Fibroblast of skin of scalp (primary cell): ENCODE measurements at places on chromosomes 5 and 9.

DNA sequence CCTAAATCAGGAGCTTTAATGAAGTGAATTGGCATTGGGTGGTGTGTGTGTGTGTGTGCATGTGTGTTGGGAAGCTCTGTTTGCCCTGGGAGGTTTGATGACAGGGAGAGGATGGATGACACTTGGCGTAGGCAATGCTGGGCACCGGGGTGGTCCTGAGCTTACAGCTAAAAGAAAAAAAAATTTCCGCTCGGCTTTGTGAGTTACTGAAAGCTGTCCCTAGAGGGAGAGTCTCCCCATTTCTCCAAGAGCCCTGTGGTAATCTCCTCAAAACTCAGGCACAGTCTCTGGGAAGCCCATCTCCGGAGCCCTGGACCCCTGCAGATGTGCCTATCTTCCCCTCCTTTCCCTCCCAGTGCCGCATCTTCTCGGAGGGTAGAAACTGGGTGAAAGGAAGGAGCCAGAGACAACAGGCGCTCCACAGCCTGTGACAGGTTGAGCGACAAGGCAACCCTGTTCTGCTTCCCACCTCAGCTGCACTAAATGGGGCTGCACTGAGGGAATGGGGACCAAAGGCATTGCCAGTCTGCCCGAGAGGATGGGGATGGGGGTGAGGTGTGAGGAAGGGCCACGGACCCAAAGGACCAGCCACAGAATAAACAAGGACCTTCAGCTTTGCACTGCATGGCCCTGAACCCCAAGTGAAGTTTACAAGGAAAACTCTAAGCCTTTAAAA is 35.8 kb upstream of the TIFAB start:
- no peak for DNase-seq

DNA sequence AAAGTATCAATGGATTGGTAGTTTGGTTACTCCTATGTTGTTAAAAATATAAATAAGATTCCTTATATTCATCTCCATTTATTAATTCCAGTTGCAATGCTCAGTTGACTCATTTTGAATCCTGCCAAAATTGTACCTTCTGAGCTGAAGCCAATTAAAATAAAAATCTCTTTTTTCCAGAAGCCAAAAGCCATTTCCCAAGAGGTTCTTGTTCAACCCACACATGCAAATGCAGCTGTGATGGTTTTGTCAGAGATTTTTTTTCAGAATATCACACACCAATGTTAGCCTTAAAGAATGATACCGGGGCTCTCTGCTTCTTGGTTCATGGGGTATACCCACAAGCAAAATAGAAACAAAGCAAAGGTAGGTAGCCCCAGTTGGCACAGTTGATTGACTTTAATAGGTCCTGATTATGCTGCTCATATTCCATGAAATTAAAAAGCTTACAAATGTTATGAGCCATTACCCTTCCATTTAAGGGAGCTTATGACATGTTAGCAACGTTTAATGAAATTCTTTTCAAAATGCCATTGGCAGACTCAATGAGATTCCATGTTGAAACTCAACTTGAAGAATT is 208.0 kb downstream of the SGCD start:
- DNase-seq: peak; percentile 80

- no peak for DNase-seq
These were observed 55.9 kb downstream of the TMEM215 start for GRCh38 chr9:32839013-32839885.

DNA sequence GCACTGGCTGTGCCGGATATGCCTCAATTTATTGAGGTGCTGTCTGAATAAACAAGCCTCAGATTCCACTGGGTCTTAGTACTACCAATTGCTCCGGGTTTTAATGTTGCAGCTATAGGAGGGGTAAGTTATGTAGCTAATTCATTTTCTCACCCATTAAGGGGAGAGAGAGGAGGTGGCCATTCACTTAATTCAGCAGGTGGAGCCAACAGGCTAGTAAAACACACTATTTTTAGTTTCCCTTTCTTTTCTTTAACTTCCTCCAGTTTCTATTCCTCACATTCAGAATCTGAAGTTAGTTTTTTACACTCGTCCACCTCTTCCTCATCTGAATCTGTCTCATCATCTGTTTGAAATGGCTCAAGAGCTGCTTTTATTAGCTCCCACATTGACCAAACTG is 105.6 kb upstream of the CDH10 start:
- DNase-seq: no peak

- DNase-seq: no peak
These were observed 534.8 kb downstream of the PSAT1 start for GRCh38 chr9:78831726-78832125.

DNA sequence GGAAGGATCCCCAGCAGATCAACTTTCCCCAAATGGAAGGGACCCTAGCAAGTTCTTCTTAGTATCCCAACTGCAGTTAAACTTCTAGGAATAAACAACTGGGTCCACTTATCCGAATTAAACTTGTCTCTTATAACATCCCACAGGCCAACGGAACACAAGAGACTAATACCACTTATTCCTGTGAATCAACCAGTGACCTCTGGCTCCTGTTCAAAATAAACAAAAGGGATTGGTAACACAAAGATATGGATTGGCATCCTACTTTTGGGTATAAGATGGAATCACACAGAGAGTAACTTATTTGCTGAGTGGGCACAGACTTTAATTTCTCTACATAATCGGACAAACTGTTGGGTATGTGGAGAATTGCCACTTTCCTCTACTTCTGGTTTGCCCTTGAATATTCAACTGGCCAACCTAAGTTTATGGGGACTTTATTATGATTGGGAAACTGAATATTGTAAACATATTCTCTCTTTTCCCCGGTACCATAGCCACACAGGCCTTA is 12.4 kb upstream of the PAIP1 start:
- DNase-seq: no peak

- DNase-seq: peak; percentile 75
These were observed 20.2 kb downstream of the ARSB start for GRCh38 chr5:78964889-78965288.

GRCh38 chr9:129489838-129490582 is 130.9 kb downstream of the C9orf50 start:
- DNase-seq: no peak

GRCh38 chr9:87613265-87614111 is 112.4 kb upstream of the CTSL start:
- no peak for DNase-seq

DNA sequence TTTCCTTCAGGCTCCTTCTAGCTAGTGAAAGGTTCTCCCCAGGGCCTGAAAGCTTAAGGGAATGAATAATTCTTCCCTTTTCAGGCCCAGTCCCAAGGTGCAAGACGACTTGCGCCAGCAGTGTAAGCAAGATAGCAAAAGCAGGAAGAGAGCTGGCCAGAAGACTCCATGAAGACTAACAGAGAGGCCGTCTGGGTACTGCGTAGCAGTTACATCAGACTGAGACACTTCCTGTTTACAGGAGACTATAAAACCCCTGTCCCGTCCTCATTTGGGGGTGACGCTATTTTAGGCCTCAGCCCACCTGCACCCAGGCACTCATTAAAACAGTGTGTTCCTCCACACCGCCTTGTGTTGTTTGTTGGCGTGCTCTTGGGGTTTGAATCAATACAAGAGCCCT is 90.7 kb upstream of the MOCS2 start:
- DNase-seq: no peak

DNA sequence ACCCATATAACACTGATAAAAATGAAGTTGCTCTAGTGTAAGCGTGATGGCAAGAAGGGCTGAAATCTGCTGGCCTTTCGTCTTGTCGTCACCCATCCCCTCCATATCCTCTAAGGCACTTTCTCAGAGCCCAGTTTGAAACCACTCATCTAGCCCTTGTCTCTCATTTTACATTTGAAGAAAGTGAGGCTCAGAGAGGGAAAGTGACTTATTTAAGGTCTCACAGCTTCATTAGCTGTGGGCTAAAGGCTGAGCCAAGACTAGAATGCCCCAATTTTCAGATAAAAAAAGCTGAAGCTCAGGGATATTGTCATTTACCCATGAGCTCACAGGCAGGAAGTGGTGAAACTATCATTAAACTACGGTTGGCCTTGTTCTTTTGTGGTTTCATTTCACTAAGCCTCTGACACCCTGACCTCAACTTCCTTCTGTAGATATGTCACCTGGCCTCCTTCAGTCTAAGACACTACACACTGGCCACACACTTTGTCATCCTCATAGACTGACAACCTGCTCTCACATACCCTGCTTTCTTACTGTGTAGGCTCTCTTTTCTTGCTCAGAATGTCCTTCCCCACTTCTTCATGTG is 176.7 kb upstream of the DMAC1 start:
- DNase-seq: no peak

GRCh38 chr9:138112090-138112748 is 234.6 kb downstream of the CACNA1B start:
- DNase-seq: no peak

DNA sequence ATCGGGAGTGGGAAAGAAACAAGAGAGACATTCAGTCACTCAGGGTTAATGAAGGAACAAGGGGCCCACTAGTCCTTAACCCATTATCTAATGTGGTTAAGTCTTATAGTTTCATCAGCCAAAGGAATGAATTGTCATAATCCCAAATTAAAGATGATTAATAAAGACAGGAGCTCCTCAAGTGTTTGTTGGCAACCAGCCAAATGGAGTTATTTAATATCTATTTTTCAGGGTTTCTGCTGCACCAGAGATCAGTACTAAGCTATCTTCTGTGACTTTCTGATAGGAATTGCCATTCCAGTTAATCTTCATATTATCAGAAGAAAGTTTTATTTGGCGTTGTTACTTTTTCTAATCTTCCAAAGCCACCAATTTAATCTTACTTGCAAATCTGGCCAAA is 34.0 kb upstream of the FCHO2 start:
- peak; percentile 9 for DNase-seq

DNA sequence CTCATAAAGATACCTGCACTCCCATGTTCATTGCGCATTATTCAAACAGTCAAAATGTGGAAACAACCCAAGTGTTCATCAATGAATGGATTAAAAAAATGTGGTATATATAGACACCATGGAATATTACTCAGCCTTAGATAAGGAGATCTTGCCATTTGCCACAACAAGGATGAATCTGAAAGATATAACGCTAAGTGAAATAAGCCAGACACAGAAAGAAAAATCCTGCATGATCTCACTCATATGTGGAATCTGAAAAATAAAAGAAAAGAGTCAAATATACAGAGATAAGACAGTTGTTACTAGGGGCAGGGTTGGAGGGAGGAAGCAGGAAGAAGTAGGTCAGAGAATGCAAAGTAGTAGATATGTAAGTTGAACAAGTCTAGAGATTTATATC is 17.6 kb upstream of the SLIT3 start:
- no peak for DNase-seq

- DNase-seq: no peak
These were observed 101.7 kb downstream of the RANBP17 start for GRCh38 chr5:170963521-170963920.

DNA sequence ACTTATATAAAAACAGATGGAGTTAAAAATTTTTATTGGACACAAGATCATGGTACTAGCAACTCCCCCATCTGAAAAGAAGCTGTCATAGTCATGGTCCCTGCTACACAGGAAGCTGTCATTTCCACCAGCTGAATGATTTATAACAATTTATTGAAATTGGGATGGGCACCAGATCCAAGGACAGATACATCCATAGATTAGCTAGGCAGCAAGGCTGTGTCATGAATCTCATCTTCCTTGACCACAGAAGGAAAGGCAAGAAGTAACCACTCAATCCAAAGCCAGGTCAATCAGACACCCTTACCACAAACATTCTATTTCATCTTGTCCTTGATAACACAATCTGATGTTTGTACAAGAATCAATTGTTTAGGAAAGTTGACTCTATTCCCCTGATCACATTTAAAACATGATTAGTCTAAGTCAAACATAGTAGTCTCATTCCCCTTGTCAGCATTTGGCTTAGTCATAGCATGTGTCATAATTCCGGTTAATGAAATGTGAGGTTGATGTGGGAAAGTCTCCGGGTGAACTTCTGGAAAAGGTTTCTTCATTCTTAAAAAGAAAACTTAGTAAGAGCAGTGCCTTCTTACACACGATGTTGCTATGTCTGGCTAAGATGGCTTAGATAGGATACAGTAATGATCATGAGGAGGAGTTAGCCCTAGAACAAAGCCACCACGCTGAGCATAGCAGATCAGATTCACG is 462.6 kb upstream of the PAPPA start:
- DNase-seq: peak; percentile 99

DNA sequence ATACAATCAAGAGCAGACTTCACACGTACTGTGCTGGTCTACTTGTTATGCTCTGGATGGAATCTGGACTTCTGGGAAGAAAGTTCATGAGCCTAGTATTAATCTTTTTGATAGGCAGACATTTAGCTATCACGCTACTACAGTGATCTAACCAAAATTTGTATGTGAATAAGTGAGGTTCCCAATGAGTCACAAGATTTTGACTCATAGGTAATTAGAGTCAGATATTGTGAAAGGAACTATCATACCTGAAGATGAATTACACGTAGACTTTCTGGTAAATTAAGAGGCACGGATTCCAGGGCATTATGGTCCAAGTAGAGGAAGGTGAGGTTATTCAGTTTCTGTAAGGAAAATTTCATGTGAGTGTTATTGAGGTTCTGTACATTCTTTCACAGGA is 18.4 kb downstream of the OGN start:
- no peak for DNase-seq

GRCh38 chr9:89786655-89787054 is 181.8 kb downstream of the GADD45G start:
- peak; percentile 42 for DNase-seq

DNA sequence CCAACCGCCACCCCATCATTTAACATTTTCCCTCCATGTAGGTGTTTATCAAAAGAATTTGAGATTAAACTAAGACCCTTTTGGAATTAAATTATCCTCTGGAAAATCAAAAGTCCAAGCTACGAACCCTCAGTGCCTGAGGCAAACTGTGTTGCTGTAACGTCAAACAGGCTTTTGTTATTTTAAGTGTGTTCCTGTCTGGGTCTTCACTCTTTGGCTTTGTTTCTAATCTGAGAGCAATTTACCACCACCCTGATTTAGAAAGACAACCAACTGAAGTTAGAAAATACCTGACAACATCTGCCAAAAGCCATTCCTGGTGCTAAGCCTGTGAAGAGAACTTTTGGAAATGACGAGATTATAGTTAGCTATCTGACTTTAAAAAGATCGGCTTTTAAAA is 199.9 kb downstream of the DIRAS2 start:
- DNase-seq: no peak

GRCh38 chr5:31993165-31993961 is 180.8 kb downstream of the GOLPH3 start:
- peak; percentile 92 for DNase-seq

DNA sequence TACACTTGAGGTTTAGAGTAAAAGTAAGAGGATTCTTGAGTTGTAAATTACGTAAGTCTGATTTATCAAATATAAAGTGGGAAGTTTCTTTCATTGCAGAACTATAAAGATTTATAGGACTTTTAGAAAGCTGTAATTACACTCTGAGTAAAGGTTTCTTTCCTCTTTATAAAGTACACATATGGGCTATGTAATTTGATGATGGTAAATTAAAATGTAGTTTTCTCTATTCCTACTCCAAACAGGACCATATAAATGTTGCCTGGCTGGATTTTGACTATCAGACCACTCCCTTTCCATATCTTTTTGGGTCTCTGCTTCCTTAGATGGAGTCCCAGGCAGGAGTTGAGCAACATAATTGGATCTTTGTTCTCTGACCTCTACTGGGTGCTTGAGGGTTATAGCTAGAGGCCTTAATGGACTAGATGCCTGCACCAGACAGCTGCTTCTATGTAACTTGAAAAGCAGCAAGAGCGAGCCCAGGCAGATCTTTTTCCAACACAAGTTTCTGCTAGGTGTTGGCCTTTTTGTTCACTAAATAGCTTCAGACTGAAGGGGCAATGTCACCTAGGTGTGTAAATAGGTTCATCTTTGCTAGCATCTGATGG is 11.4 kb upstream of the TEX48 start:
- DNase-seq: no peak

- peak; percentile 67 for DNase-seq
These were observed 94.6 kb upstream of the TXNDC8 start for GRCh38 chr9:110432253-110432652.

GRCh38 chr9:111163716-111164389 is 125.6 kb upstream of the LPAR1 start:
- DNase-seq: no peak
